ENCODE measurements at places on chromosomes 5 and 9.
A peak's percentile ranks its signal among the peaks of the same experiment; 100 is the strongest.

GRCh38 chr9:13570068-13570974 lies 290.8 kb upstream of the MPDZ start:
- DNase-seq, result no peak

- no peak for DNase-seq
These were observed 454.6 kb downstream of the GADD45G start for GRCh38 chr9:90059436-90059835.

GRCh38 chr9:347667-348292 lies 133.1 kb downstream of the DOCK8 start:
- DNase-seq, result peak; percentile 58

DNA sequence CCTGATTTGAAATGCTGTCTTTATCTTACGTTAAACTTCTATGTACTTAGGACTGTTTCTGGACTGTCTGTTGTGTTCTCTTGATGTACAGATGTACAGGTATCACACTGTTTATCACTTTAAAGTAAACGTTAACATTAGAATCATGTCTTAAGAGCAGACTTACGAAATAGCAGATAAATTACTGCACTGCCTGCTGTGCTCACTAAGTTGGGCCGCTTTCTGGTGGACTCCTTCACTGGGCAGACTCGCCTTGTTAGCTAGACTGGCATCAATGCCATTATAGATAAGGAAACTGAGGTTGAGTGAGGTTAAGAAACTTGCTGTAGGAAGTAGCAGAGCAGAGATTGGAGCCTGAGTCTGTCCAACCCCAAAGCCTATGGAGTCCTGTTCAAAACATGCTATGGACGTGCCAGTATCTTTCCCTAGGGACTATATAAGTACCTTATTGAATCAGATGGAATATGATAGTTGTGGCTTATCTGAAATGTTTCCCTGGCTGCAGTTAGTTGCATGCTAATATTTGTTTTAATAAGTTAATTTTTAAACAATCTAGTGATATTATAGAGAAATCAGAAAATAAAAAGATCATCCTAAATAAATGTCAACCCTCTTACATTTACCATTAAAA lies 16.9 kb downstream of the ZNF618 start:
- no peak for DNase-seq

- DNase-seq, result no peak
These were observed 8.7 kb downstream of the MAP3K1 start for GRCh38 chr5:56824019-56824418.

GRCh38 chr5:158933494-158934318 lies 166.0 kb downstream of the EBF1 start:
- no peak for DNase-seq

DNA sequence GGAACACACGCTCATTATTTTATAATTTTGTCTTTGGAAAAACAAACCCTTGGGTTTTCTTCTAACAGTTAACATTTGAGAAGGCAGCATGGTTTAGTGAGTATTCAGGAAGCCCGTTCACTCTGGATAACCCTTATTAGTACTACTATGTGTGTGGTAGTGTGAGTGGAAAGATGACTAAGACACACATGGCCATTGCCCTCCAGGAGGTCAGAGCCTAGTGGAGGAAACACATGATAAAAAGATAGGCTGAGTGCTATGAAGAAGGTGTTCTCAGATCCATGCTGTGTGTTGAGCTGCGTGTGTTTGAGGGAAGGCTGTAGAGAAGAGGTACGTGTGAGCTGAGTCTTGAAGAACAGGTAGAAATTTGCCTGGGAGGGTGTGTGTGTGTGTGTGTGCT lies 8.4 kb downstream of the C5orf47 start:
- DNase-seq, result no peak

- no peak for DNase-seq
These were observed 27.6 kb downstream of the LEAP2 start for GRCh38 chr5:132901036-132901435.

GRCh38 chr9:126524353-126525077 lies 89.2 kb upstream of the LMX1B start:
- DNase-seq, result no peak

- peak; percentile 65 for DNase-seq
These were observed 141.8 kb downstream of the FAM174A start for GRCh38 chr5:100676817-100677631.

GRCh38 chr5:5800801-5801761 lies 378.6 kb downstream of the ICE1 start:
- no peak for DNase-seq

- DNase-seq, result no peak
These were observed 17.9 kb downstream of the CMYA5 start for GRCh38 chr5:79707535-79707934.

DNA sequence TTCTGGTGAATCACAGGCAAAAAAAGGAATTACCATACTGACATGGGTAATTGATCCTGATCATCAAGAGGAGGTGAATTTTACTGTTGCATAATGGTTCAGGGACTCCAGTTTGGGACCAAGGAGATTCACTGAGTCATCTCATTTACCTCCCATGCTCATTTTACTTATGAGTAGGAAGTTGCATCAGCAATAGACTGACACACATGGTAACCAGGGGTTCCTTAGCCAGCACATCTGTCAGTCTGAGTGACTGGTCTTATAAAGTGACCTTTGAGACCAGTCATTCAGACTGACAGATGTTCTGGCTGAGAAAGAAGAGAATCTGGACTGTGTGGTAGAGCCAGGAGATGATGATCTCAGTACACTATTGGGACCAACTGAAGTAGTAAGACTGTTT lies 384.6 kb upstream of the CD180 start:
- peak; percentile 47 for DNase-seq

- no peak for DNase-seq
These were observed 501.5 kb downstream of the SPATA31D1 start for GRCh38 chr9:82490019-82490499.

DNA sequence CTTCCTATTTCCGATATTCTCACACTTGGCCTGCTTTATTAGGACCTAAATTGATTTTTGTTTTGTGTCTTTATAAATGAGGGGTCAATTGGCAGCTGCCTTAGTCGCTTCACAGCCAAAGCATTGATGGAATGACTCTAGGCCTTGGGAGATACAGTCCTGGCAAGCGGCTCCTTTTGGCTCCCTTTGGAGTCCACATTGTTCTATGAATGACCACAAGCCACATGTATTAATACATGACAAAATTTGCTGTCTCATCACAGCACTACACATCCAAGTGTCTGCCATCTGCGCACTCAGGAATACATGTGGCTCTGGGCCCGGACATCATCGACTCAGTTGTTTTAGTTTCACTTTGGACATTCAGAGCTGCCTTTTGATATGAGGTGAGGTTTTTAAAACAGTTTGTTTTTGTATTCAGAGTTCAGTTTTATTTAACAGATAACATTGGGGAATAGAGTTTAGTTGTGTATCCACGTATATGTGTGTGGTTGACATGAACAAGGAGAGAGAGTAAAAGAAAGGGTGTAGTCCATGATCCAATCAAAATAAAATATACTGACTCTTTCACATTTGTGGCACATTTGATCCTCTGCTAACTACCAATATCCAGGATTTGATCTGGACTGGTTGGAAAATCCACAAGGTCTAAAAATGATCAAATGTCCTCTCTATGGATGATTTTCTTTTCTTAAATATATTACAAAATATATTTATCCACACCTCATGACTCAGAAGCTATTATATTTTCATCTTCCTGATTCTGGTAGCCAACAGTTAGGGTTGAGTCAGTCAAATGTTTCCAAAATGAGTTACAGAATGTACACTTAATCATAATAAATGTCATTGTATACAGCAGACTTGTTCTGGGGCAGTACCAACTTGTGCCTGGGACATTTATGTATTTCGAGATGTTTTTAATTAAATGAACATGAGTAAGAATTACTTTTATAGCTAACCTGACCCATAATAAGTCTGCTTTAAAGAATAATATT lies 114.0 kb upstream of the MTAP start:
- peak; percentile 89 for DNase-seq

DNA sequence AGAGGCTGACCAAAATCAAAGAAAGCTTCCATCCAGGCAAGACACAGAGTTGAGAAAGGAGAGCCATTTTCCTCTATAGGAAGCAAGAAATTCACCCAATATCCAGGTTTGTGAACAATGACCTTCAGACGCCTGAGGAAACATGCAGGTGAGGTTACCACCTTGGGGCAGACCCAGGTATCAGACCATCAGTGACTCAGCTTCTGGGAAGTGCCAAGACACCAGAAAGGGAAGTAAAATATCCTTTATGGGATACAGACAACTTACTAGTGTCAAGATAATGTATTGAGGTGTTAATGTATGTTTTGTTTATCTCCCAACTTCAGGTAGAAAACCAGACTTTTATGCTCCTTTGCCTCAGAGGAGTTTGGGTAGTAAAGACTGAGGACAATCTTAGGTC lies 2.2 kb upstream of the DTWD2 start:
- DNase-seq, result no peak

DNA sequence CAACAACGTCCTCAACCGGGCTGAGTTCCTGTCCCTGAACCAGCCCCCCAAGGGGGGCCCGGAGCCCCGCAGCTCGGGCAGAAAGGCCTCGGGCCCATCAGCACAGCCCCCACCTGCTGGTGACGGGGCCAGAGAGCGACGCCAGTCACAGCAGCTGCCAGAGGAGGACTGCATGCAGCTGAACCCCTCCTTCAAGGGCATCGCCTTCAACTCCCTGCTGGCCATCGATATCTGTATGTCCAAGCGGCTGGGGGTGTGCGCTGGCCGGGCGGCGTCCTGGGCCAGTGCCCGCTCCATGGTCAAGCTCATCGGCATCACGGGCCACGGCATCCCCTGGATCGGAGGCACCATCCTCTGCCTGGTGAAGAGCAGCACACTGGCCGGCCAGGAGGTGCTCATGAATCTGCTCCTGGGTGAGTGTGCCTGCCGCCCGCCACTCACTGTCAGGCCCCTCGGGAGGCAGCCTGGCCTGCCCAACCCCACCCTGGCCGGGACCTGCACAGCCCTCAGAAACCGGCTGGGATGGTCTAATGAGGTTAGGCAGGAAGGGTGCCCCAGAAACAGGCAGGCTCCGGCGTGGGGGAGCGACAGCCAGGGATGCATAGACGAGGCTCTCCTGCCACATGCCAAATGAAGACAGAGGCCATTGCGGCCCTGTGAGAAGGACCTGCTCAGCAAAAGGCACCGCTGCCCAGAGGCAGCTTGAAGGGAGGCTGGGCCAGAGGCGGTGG lies 678 bp downstream of the PLPP7 start:
- DNase-seq, result peak; percentile 50

DNA sequence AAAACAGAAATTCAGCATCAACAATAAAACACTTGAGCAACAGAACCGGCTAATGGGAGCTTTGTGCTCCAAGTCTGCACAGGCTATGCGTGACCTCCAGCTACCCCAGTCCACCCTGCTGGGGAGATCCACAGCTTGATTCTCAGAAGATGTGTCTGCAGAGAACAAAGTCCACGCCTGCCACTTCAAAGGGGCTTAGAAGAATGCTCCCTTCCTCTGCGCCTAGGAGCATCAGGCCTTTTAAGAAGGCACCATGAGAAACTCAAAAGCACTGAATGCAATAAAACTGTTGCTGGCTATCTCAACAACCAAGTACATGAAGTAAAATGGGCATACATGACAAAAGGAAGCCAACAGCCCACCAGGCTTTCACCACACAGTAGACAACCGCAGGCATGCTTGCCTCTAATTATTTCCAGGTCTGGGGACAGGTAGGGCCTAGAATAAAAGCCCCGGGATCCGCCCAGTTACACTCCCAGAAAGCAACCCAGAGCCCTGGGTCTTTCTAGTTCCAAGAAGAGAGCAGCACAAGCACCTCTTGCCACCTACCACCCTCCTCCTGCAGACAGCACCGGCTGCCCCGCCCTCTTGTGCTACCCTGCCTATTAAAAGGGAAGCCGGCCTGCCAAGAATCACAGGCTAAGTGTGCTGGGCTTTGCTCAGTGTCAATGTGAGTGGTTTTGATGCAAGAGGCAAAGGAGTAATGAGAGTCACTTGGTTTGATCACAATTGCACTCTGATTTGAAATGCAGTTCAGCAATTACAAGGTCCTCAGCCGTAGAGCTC lies 123.2 kb downstream of the SPOCK1 start:
- no peak for DNase-seq

DNA sequence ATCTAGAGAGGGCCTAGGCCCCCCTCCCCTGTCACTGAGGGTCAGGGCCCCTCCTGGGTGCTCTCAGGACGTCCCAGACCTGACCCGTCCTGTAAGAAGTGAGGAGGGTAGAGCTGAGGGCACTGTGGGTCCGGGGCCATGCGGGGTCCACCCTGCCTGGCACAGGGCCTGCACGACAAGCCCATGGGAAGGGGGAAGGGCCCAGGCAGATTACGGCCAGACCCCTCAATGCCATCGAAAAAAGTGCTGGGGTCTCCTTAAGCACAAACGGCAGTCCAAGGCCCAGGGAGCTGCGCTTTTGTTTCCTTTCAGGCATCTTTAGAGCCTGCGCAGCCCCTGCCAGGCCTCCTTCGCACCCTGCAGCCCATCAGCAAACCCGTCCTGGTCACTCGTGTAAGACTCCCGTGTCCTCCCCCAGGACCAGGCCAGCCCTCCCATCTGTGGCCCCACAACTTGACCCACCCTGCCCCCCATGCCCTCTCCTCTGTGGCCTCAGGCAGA lies 4.4 kb upstream of the EXOC3 start:
- DNase-seq, result no peak

GRCh38 chr9:34994260-34994899 lies 4.8 kb downstream of the DNAJB5 start:
- DNase-seq, result peak; percentile 67

DNA sequence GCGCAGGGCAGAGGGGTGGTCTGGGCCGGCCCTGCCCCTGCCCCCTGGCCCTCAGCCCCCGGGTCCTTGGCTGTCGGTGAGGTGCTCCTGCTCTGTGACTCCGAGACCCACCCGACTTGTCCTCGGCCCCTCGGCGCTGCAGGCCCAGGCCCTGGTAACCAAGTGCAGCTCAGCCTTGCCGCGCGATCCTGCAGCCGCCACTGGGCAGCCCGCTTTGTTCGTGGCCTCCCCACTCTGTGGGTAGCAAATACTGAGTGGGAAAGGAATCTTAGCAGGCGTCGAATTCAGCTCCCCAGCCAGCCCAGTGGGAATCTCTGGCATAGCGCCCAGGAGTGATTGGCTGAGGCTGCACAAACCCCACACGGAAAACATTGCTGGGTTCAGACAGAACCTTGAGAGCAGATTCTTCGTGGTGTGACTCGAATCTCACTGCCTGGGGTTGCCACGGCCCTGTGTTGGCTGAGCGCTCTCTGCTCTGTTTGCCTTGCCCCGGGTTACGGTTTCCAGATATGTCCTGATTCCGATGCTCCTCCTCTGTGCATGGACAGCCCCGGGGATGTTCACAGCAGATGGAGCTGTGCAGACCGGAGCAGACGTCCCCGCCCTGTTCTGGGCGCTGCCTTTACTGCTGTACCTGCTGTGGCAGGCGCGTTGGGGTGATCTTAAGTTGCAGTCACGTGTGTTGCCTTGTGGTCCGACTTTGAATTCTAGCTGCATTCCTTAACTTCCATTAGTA lies 13.4 kb upstream of the EXOC3 start:
- no peak for DNase-seq

- DNase-seq, result no peak
These were observed 139.0 kb downstream of the OLFM1 start for GRCh38 chr9:135226369-135227050.

GRCh38 chr9:137421838-137422603 lies 941 bp downstream of the EXD3 start:
- no peak for DNase-seq

DNA sequence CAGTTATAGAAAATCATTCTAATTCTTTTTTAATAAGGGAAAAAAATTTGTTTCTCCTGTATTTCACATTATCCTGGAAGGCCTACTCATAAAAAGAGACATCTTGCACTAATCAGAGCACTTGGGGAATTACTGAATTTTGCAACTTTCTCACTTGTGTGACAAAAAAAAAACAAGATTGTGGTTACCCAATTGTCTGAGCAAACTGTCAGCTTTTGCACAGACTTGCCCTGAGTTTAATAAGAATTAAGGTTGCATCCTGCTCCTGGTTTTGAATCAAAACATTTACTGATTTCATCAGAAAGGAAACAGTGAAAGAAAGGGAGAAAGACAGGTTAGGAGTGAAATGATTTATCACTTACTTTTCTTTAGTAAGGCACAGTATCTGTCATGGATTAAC lies 10.6 kb upstream of the SH3RF2 start:
- peak; percentile 32 for DNase-seq
